ENCODE measurements at places on chromosomes 13 and 19.

GRCh38 chr19:1285737-1286360 lies at the start of gene EFNA2:
Gene EFNA2, plus strand, starts transcription at chr19:1285873. Its CDS starts 296 bp downstream, at chr19:1286169.
- no peak for DNase-seq

- no peak for DNase-seq
Measured at GRCh38 chr13:44431150-44431549, 57.5 kb downstream of the SERP2 start.

DNA sequence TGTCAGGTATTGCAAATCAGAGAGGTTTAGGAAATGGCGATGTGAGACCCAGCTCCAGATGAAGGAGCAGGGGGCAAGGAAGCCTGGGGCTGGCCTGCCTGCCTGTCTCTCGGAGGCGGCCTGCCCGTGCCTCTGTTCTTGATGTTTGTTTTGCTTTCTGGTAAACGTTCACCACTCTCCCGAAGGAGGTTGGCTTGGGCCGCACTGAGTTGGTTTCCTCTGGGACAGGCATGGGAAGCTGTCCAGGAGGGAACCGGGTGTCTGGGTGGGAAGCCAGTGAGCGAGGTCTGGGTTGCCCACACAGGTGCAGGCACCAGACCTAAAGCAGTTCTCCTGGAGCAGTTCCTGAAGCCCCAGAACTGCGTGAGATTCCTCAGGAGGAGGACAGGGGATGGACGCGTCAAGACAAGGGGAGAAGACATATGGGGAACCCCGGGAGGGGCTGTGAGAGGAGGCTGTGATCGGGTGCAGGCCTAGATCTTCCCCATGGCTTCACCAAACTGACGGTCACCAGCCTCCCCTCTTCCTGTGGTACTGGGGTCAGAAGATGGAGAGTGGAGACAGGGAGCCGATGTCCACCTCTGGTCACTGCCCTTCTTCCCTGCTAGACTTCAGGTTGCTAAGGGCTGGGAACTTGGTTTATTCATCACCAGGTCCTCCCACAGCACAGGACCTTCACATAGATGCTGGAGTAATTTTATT lies 15.2 kb downstream of the COL4A2 start:
- DNase-seq = no peak

DNA sequence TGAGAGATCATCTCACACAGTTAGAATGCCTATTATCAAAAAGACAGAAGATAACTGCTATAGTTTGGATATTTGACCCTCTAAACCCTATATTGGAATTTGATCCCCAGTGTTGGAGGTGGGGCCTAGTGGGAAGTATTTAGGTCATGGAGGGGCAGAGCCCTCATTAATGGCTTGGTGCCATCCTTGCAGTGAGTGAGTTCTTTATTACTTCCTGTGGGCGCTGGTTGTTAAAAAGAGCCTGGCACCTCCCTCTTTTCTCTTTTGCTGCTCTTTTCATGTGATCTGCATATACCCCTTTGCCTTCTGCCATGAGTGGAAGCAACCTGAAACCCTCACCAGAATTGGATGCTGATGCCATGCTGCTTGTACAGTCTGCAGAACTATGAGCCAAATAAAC lies 66.8 kb downstream of the TDRD3 start:
- no peak for DNase-seq

DNA sequence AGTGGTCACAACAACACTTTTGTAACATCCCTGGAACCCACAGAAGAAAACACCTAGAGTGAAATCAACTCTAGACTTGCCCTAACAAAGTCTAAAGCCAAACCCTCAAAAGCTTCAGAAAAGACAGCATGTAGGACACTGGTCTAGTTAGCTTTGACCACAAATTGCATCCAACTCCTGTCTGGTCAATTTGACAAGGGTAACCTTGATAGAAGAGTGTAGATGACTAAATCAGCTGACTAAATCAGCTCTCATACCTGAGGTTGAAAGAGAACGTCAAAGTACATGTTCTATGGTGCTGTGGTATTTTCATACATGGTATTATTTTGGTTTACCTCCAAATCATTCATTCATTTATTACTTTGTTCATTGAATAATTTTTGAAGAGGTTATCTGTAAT lies 272.8 kb downstream of the KLF5 start:
- no peak for DNase-seq

DNA sequence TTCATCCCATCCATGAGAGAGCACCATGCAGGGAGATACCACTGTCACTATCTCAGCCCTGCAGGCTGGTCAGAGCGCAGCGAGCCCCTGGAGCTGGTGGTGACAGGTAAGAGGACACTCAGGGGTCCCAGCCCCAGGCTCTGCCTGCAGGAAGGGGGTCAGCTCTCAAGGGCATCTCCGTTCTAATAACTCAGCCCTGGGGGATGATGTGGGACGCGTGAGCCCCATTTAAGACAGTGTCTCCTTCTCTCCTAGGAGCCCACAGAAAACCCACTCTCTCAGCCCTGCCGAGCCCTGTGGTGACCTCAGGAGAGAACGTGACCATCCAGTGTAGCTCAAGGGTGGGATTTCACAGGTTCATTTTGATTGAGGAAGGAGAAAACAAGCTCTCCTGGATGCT lies 15.5 kb upstream of the KIR3DL3 start:
- DNase-seq = no peak

- DNase-seq = no peak
Measured at GRCh38 chr13:48592688-48593049, 59.8 kb upstream of the RCBTB2 start.

- peak; percentile 54 for DNase-seq
Measured at GRCh38 chr19:42281146-42281826, 12.2 kb downstream of the CIC start.

DNA sequence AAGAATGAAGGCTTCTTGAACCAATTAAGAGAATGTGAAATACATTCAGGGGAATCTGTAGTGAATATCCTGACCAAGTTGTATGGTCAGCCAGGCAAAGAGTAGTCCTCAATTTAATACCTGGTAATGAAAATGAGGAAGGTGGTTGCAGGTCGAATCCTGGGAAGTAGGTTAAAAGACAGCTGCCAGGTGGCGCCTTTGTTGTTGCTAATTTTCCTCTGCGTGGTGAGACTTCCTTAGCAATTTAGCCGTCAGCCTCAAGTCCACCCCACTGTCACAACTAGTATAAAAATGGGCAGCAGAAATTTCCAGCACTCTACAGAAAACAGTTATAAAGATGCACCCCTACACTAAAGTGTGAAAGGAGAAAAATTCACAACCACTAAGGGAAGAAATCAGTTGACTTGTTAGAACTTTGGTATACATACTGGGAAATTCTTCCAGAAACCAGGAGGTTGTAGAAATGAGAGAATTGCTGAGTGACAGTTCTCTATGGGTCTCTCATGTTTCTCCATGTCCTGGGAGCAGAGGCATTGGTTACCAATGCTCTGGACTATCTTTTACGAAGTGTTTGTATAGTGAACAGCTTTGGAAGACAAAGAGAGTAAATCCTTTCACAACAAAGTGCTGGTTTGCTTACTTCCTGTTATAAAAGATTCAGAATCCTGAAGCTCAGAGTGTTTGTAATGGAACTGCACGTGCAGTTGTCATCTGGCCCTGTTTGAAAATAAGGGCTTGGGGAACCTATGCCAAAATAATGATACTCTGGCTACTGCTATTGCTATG lies 235.9 kb downstream of the NHLRC3 start:
- DNase-seq = no peak

DNA sequence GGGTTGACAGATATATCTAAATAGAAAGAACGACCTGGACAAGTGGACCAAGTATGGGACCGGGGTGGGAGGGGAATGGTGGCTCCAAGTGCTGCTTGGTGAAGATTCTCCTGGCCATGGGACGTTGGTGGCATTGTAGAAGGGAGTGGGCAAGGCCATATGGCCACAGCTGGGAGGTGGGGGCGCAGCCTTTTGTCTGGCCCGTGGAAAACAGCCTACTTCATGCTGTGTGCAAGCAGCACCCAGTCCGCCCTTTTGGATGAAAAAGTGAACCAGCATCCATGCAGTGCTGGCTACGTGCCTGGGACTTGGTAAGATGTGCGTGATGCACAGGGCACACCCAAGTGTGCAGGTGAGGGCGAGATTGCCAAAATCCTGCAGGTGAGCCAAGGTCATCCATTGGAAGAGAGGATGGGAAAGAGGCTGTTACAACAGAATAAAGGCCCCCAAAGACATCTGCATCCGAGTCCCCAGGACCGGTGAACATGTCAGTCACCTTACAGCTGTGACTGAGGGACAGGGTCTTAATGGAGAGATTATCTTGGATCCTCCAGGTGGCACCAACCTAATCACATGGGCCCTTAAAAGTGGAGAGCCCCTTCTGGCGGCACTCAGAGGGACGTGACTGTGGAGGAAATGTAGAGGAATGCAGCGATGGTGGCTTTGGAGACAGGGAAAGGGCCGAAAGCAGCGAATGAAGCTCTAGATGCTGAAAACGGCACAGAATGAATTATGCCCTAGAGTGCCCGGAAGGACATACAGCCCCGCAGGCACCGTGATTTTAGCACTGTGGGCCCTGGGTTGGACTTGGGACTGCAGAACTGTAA lies 40.8 kb downstream of the TEX29 start:
- no peak for DNase-seq

- no peak for DNase-seq
Measured at GRCh38 chr13:97855570-97856303, 97.7 kb upstream of the IPO5 start.

DNA sequence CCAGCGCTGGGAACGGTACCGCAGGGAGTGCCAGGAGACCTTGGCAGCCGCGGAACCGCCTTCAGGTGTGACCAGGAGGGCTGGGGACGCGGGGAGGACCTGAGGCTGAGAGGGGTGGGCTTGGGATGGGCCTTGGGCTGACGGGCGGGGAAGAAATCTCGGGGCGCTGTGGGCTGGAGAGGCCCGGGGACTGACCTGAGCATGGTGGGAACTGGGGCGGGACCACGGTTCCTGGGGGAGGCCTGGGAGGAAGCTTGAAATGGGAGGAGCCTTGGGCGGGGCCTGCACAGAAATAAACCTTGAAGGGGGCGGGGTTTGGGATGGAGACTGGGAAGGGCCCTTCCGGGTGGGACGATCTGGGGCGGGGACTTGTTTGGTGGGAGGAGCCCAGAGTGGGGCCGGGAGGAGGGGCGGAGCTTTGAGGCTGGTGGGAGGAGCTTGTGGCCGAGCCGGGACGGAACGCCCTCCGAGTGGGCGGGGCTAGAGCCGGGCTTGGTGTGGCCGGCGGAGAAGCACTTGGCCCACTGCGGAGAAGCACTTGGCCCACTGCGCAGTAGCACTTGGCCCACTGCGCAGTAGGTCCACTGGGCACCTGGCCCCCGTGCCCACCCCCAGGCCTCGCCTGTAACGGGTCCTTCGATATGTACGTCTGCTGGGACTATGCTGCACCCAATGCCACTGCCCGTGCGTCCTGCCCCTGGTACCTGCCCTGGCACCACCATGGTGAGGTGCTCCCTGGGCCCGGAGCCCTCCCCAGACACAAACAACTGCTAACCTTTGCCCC lies 2.8 kb downstream of the GIPR start:
- DNase-seq = peak; percentile 62

GRCh38 chr19:16324384-16325160 lies at the start of gene KLF2:
Gene KLF2, plus strand, starts transcription at chr19:16324826. Its CDS starts 98 bp downstream, at chr19:16324924.
- peak; percentile 80 for DNase-seq

DNA sequence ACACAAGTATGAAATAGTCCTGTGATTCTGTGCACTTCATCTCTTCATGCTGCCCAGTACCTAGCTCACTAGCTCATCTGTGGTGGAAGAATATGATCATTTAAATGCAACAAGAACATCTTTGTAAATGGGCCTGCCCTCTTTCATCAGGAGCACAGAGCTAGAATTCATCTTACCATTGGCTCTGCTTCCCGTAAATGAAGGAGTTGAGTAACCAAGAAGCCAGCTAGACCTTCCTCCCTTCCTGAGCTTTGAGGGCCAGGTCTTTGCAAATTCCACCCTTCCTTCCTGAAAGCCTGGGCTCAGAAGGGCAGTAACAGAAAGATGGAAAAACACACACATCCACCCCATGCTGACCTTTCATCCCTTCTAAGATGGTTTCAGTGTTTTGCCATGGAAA lies 82.0 kb downstream of the FRY start:
- no peak for DNase-seq

DNA sequence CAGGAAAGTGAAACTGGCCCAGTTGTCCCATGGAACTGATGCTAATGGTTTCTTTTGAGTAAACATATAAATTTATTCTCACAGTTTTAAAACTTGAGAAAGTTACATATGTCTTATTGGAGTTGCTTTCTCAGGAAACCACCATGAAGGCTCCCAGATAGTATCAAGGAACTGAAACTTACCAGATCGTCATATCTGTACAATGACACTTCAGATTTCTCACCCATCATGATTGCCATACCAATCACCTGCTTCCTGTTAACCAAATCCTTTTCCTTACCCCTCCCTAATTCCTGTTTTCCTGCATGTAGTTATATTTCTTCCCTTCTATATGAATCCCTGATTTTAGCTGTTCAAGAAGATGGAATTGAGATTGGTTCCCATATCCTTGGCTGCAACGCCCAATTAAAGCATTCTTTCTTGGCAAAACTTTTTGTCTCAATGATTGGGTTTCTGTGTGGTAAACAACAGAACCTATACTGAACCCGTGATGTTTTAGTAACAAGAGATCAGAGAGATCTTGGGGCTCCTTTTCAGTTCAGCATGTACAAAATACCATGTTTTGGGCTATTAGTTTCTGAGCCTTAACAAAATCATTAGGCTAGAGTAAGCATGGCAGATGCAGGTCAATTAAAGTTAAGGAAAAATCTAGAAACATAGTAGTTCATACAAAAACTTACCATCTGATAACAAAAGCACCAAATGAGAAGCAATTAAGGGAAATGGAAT lies 781.3 kb upstream of the MIR17HG start:
- DNase-seq = no peak

DNA sequence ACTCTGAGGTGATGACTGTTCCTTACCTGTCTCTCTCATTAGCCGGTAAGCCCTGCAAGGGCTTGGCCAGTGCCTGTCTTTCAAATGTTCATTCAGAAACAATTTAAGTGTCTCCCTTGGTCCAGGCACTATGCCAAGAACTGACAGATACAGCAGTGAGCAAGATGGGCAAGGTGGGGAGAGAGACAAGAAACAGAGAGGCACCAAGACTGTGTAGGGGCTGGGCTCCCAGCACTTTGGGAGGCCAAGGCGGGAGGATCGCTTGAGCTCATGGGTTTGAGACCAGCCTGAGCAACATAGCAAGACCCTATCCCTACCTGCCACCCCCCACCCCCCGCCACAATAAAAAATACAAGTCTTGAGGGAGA lies 1.3 kb upstream of the CCNE1 start:
- no peak for DNase-seq

GRCh38 chr19:16419669-16420335 lies 52.0 kb downstream of the EPS15L1 start:
- DNase-seq = no peak

GRCh38 chr13:95221971-95222732 lies 79.1 kb downstream of the ABCC4 start:
- no peak for DNase-seq

- DNase-seq = no peak
Measured at GRCh38 chr19:4064149-4064495, 2.6 kb downstream of the ZBTB7A start.

GRCh38 chr13:99191900-99192399 lies 8.7 kb upstream of the UBAC2 start:
- no peak for DNase-seq
